ENCODE measurements at places on chromosomes 6 and 20.

- H3K4me3 ChIP-seq: no peak overlapping the region
- no peak overlapping the region for H3K27ac ChIP-seq
- H3K4me1 ChIP-seq: peaks cover 9% of the 10 kb centered on the region
- no peaks in the 10 kb centered on the region for H3K27me3 ChIP-seq
- no peaks in the 10 kb centered on the region for H3K36me3 ChIP-seq
- no peak for DNase-seq
Observed at GRCh38 chr6:7974565-7974937, 64.0 kb upstream of the TXNDC5 start.

GRCh38 chr6:52255434-52255833, 11.1 kb upstream of the IL17F start:
- H3K4me1 ChIP-seq: no peaks in the 10 kb centered on the region
- H3K27me3 ChIP-seq: no peaks in the 10 kb centered on the region
- no peak for DNase-seq

- H3K4me3 ChIP-seq: no peak overlapping the region
- no peaks in the 10 kb centered on the region for H3K27me3 ChIP-seq
- no peak overlapping the region for H3K27ac ChIP-seq
- H3K4me1 ChIP-seq: no peaks in the 10 kb centered on the region
- DNase-seq: no peak
- no peaks in the 10 kb centered on the region for H3K36me3 ChIP-seq
Observed at GRCh38 chr6:145823328-145823944, 8.8 kb upstream of the FBXO30 start.

DNA sequence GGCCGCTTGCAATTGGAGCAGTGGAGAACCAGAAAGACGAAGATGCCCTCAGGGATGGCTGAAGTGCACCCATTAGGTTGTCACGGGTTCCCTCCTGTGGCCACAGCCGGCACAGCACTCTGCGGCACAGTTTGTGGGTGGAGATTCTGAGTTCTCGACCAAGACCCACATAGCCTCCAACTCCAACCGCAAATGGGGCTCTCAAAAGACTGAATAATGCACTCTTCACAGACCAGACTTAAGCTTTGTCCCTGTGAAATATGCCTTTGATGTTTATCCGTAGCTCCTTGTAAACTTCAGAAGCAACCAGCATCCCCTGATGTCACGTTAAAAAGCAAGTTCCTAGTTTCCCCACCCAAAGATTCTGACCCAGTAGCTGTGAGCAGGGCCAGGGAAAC, 934 bp upstream of the CST9 start:
- peak; percentile 74 for DNase-seq
- no peak overlapping the region for H3K4me3 ChIP-seq
- no peak overlapping the region for H3K27ac ChIP-seq
- no peaks in the 10 kb centered on the region for H3K27me3 ChIP-seq
- no peaks in the 10 kb centered on the region for H3K36me3 ChIP-seq

DNA sequence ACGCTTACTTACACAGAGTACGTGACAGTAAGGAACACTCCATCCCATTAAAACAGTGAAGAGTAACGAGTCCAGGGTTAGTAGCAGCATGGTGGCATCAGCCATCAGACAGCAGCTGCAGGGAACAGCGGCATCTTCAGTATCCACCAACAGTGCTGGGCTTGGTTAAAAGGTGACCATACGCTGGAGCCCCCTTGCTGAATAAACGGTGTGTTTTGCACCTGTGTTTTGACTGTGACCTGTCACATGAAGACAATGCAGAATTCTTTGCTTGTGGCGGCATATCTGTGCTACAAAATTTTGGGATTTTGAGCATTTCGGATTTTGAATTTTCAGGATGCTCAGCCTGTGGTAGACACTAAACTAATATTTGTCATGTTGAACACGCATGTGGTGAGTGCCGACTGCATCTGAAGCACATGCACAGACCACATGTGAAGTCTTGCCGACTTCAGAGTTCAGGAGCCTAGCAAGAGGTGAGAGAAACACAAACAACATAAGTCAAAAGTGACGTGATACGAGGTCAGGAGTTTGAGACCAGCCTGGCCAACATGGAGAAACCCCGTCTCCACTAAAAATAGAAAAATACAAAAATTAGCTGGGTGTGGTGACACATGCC, 69.3 kb upstream of the FRMD1 start:
- H3K36me3 ChIP-seq: no peaks in the 10 kb centered on the region
- no peak overlapping the region for H3K27ac ChIP-seq
- no peaks in the 10 kb centered on the region for H3K4me1 ChIP-seq

DNA sequence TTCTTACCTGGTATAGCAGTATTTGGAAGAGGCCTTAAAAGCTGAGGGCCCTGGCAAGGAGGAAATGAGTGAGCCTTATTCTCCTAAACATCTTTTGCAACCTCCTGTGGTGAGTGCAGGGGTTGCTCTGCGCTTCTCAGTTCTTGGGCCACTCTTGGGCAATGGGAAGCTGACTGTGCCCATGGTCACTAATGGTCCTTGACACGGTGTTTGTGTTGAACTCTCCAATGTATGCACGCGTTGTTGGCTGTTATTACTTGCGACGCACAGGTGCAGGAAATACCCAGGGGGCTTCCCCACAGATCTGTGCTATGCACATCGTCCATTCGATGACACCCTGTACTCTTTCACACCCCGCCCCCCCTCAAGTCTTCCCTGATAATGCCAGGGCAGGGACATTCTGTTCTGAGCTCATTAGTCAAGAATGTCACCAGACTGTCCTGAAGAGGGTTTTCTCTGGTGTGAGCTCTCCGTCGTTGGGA, 79.7 kb downstream of the EDN1 start:
- H3K27me3 ChIP-seq: no peaks in the 10 kb centered on the region
- no peaks in the 10 kb centered on the region for H3K36me3 ChIP-seq
- H3K27ac ChIP-seq: no peak overlapping the region
- no peaks in the 10 kb centered on the region for H3K4me1 ChIP-seq
- no peak for DNase-seq
- H3K4me3 ChIP-seq: no peak overlapping the region

GRCh38 chr6:50973464-50973863, 154.8 kb downstream of the TFAP2B start:
- H3K27me3 ChIP-seq: no peaks in the 10 kb centered on the region
- no peak overlapping the region for H3K4me3 ChIP-seq
- no peaks in the 10 kb centered on the region for H3K36me3 ChIP-seq
- H3K27ac ChIP-seq: no peak overlapping the region

GRCh38 chr20:46177768-46178167, 59.7 kb downstream of the CD40 start:
- no peaks in the 10 kb centered on the region for H3K36me3 ChIP-seq
- no peaks in the 10 kb centered on the region for H3K27me3 ChIP-seq
- H3K4me3 ChIP-seq: no peak overlapping the region
- H3K4me1 ChIP-seq: no peaks in the 10 kb centered on the region
- no peak overlapping the region for H3K27ac ChIP-seq
- DNase-seq: no peak

DNA sequence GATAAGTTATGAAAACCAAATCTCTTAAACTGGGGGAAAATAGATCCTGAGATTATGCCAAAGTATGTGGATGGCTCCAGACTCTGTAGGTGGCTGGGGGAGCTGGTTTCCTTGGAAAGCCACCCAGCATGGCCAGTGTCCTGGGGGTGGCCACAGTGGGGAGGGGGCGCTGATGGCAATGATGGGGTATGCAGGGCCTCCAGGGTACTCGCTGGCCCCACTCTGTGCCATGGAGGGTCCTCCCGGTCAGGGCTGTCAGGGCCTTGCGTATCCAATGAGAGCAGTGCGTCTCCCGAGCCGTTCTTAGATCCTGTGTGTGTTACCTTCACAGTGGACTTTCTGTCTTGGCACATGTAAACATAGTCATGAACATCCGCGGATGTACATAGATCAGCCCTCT, 152.8 kb downstream of the TMEM242 start:
- H3K4me1 ChIP-seq: no peaks in the 10 kb centered on the region
- H3K4me3 ChIP-seq: no peak overlapping the region
- H3K27me3 ChIP-seq: no peaks in the 10 kb centered on the region

DNA sequence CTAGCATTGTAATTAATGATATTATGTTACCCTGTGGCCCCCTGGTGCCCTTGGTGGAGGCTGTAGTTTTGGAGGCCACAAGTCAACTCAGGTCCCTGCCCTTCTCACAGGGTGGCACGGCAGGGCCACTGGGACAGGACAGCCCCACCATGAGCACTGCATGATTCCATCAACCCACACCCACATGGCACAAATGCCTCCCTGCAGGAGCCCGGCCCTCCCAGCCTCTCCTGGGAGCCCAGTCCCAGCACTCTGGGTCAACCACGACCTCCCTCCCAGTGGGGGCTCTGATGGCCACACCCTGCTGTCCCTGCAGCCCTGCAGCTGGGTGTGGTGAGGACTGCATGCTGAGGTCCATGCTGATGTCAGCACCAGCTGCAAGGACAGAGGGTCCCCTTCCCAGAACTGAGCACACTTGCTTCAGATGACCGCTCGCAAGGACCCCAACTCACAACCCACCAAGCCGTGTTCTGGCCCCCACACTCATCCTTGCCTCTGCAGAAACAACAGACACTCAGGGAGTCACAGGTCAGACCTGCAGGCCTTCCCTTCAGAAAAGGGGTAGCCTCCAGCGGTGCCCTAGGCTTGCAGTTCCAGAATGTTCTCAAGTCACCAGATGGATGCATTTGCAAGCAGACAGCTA, 15.7 kb upstream of the CST7 start:
- no peaks in the 10 kb centered on the region for H3K36me3 ChIP-seq
- no peak for DNase-seq
- H3K4me3 ChIP-seq: no peak overlapping the region
- peaks cover 5% of the 10 kb centered on the region for H3K4me1 ChIP-seq

DNA sequence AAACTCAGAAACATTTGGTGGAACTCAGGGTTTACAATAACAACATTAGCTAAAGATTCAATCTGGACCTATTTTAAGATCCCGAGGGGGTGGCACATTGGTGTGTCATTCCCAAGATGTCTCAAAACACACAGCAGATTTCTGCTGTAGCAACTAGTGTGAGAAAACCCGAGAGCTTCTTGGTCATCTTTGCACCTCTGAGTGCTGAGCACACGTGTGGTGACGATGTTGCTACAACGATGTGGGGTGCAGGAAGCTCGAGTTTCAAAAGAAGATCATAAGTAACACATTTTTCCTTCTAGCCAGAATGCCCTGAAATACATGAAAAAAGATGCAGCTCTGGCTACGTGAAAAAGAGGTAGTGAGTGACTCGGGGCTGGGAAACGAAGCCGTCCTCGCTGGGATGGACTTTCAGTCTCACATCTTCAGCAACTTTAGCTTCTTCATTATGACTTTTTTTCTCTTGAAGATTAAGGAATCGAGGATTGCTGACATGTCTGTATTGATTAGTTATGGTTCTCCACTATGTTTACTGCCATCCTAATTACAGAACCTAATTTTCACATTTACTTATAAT, 1.5 kb downstream of the RAMACL start:
- no peaks in the 10 kb centered on the region for H3K4me1 ChIP-seq
- H3K27me3 ChIP-seq: no peaks in the 10 kb centered on the region
- H3K36me3 ChIP-seq: no peaks in the 10 kb centered on the region

- no peak overlapping the region for H3K27ac ChIP-seq
- H3K36me3 ChIP-seq: no peaks in the 10 kb centered on the region
- peak; percentile 0 for DNase-seq
- no peak overlapping the region for H3K4me3 ChIP-seq
Observed at GRCh38 chr20:57638173-57638894, 18.1 kb upstream of the ZBP1 start.

DNA sequence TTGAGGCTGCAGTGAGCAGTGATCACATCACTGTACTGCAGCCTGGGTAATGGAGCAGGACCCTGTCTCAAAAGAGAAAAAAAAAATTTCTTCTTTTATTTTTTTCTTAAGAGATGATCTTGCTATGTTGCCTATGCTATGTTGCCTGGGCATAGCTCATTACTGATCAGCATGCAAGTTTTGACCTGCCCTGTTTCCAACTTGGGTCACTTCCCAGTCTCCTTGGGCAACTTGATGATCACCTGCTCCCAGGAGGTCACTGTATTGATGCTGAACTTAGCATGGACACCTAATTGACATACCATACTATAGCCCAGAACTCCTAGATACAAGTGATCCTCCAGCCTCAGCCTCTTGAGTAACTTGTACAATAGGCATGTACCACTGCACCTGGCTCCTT, 30.7 kb upstream of the NANP start:
- no peak overlapping the region for H3K27ac ChIP-seq
- no peaks in the 10 kb centered on the region for H3K27me3 ChIP-seq
- no peaks in the 10 kb centered on the region for H3K36me3 ChIP-seq
- H3K4me1 ChIP-seq: no peaks in the 10 kb centered on the region
- H3K4me3 ChIP-seq: no peak overlapping the region

DNA sequence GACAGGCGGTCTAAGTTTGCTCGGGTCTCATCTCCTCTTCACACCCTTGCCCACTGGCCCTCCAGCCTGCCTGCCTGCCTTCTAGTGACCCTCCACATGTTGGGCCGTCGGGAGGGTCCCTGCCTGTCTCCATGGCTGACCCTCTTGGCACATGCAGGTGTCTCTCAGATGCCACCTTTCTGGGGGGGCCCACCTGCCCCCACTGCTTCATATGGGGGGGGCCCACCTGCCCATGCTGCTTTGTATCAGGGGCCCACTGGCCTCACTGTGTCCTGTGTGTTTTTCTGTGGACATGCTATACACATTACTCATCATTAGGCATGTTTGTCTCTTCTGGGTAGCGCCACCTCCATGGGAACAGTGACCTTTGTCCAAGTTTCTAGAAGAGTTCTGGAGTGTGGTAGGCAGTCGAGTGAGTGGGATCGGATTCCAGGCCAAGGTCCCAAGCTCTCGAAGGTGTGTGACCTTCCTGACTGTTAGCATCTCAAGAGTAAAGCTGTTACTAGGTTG, 40.4 kb upstream of the KIF25 start:
- no peak overlapping the region for H3K4me3 ChIP-seq
- no peaks in the 10 kb centered on the region for H3K36me3 ChIP-seq
- H3K4me1 ChIP-seq: no peaks in the 10 kb centered on the region
- no peak overlapping the region for H3K27ac ChIP-seq

DNA sequence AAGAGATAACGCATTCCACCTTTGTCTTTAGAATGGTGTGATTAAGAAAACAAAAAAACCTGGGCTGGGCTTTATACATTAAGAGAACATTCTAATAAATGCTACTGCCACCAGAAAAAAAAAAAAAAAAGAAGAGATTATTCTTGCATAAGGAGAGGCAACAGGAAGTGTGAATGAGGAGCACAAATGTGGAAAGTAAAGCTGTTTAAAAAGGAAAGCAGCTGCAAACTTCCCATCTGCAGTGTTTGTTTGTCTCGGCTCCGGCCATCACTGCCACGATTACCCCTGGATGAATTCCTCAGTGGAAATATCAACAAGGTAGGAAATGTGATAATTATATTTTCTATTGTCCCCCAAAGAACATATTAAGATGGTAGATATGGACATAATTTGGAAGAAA, 223.9 kb downstream of the PHF3 start:
- no peaks in the 10 kb centered on the region for H3K4me1 ChIP-seq
- no peak overlapping the region for H3K4me3 ChIP-seq
- H3K36me3 ChIP-seq: no peaks in the 10 kb centered on the region
- no peak overlapping the region for H3K27ac ChIP-seq
- H3K27me3 ChIP-seq: no peaks in the 10 kb centered on the region
- DNase-seq: no peak

- no peak for DNase-seq
- H3K36me3 ChIP-seq: no peaks in the 10 kb centered on the region
- H3K4me1 ChIP-seq: no peaks in the 10 kb centered on the region
- no peaks in the 10 kb centered on the region for H3K27me3 ChIP-seq
- no peak overlapping the region for H3K4me3 ChIP-seq
- H3K27ac ChIP-seq: no peak overlapping the region
Observed at GRCh38 chr6:116034327-116034726, 26.4 kb downstream of the FRK start.

- no peaks in the 10 kb centered on the region for H3K36me3 ChIP-seq
- DNase-seq: no peak
- H3K27ac ChIP-seq: no peak overlapping the region
- H3K27me3 ChIP-seq: no peaks in the 10 kb centered on the region
- H3K4me1 ChIP-seq: no peaks in the 10 kb centered on the region
Observed at GRCh38 chr6:137102851-137103492, 58.2 kb upstream of the IL20RA start.
